ENCODE measurements at places on chromosomes 13 and 19.

DNA sequence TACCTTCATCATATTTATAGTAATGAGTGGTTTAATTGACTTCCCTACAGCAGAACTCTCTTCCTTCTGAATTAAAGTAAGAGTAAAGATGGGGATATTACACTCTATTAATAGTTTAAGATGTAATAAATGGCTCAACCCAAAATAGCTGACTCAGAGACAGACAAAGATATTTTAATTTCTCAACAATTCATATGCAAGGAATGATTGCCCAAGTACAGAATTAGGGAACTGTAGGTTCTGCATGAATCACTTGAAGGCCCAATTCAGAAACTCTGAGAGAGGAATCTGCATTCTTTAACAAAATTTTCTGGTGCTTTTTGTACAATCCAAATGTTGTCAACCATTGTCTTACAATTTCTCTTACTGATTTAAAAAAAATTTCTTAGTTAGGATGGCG is 42.9 kb upstream of the PCDH9 start:
- DNase-seq = no peak

DNA sequence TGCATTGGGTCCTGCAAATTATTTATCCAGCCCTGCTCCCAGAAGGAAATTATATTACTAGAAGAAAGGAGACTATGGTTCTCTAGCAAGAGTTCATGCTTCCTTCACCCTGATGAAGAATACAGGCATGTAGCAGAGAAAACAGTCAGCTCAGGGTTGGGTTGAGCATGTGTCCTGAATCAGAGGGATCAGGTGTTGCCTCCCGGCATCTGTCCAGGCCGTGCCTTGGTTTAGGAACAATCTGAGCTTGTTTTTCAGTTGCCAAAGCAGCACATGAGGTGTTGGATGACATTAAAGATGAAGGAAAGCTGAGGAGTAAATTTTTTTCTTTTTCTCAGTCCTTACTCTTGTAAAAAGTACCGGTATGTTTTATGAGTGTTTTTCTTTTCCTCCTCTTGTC is 62.0 kb downstream of the KL start:
- DNase-seq = no peak

DNA sequence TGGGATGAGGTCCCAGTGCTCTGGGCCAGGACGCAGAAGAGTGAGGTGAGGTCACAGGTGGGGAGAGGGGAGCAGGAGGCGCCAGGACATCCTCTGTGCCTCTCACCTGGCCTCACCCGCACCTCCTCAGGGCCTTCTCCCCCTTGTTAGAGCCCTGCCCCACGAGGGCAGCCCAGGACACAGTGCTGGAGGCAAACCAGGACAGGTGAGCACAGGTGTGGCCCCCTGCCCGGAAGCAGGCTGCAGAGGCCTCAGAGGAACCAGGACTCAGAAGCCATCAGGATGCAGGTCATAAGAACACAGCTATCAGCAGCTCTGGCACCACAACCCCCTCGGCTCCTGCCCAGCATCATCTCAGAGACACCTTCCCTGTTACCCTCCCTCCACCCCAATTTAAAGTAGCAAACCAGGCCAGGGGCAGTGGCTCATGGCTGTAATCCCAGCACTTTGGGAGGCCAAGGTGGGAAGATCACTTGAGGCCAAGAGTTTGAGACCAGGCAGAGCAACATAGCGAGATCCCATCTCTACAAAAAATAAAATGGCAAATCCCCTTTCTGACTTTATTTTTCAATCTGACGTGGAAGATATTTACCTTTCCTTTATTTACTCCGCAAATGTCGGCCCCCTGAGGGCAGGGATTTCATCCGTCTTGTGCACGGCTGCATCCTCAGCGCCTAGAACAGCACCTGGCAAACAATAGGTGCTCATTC is at the start of gene CEACAM16:
CEACAM16 (plus strand) TSS at position 660 of the 710 bp plus-strand sequence. CDS start 2,306 bp downstream, outside the sequence.
- DNase-seq = no peak

- DNase-seq = no peak
Observed at GRCh38 chr13:25167382-25168174, 4.5 kb downstream of the AMER2 start.

DNA sequence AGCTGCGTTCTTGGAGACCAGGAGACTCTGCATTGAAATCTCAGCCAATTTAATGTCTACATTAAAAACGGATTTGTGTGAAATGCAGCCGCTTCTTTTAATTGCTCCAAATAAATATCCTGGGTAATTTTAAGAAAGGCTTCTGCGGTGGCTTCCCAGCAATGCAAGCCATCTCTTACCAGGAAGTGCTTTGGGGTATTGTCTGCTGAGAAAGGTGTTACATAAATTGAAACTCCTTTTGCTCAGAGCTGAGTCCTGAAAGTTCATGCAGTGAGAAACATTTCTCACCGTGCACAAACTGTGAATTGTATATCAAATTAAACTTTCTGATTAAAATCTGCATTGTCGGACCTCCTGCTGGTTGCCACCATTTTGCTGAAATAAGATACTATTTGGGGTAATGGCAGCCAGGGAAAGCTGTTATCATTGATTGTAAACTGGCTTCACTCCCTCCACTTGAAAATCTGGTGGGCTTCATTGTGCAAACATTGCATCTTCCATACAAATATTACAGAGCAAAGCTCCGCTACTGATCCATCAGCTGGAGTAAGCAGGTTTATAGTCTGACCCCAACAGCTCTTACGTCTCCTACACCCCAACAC is 59.5 kb downstream of the ZIC5 start:
- DNase-seq = no peak

GRCh38 chr19:13665125-13665905 is 99.0 kb upstream of the MRI1 start:
- DNase-seq = no peak

- DNase-seq = peak; percentile 96
Observed at GRCh38 chr19:49877879-49878743, 609 bp downstream of the TBC1D17 start.

- peak; percentile 57 for DNase-seq
Observed at GRCh38 chr19:4976401-4977298, 7.7 kb downstream of the KDM4B start.

GRCh38 chr19:28403690-28404089 is 809.3 kb downstream of the UQCRFS1 start:
- peak; percentile 31 for DNase-seq

DNA sequence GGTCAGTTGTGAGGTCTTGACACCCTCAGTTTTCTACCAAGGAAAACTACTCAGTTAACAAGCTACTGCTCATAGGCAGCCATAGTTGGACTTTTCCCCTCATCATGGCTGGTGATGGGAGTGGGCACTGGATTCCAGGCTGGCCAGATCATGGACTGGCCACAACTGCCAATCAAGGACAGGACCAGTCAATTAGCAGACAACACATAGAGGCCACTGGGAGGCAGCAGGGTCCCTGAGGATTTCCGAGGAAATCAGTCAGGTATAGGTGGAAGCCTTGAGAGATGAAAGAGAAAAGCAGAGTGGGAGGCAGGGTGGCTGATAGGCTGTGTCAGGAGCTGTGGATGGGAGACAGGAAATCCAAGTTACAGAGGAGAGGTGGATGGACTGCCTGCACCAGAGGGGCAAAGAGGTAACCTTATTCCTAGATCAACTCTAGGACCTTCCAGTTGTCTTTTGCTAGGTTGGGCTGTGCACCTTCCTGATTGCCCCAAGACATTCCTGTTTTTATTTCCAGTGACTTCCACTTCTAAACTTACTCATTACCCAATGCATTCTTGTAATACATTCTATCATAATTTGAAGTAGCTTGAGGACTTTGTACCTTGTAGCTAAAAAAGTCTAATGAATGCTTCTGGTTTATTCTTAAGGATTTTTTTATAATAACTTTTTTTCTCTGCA is 361.8 kb downstream of the KCNRG start:
- DNase-seq = no peak

DNA sequence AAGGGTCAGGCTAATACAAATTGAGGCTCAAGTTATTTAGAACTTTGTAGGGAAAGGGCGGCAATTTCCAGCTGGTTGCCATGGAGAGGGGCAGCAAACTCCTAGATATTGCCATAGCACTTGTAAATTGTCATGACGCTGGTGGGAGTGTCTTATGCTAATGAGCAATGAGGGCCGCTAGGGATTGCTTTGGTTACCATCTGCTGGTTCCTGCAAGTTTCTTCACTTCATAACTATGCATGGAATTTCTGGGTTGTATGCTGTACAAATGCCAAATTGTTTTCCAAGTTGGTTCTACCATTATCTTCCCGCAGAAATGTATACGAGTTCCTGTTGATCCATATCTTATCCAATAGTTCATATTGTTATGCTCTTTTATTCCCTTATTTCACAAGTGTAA is 1339.4 kb downstream of the EFNB2 start:
- DNase-seq = peak; percentile 43

Measured in Caki2 (cell line).